ENCODE measurements at places on chromosomes 16 and 17. TPM values are rescaled to one million over a fixed set of nuclear protein-coding genes. Genes with fewer than 3 reads are reported as not detected.
A peak's percentile ranks its signal among the peaks of the same experiment; 100 is the strongest.

The CHST6 gene
- 0.97 TPM for total RNA-seq

The CCR7 gene
- total RNA-seq, result not detected

The SPNS3 gene
- 0.22 TPM for total RNA-seq

The ZFP3 gene
- total RNA-seq, result 11.6 TPM

The MPV17L gene
- 6.7 TPM for total RNA-seq

The BEAN1 gene
- 0.26 TPM for total RNA-seq

The GPR139 gene
- total RNA-seq, result not detected

The NXN gene
- total RNA-seq, result 15.4 TPM

The PIK3R6 gene
- total RNA-seq, result 0.93 TPM

DNA sequence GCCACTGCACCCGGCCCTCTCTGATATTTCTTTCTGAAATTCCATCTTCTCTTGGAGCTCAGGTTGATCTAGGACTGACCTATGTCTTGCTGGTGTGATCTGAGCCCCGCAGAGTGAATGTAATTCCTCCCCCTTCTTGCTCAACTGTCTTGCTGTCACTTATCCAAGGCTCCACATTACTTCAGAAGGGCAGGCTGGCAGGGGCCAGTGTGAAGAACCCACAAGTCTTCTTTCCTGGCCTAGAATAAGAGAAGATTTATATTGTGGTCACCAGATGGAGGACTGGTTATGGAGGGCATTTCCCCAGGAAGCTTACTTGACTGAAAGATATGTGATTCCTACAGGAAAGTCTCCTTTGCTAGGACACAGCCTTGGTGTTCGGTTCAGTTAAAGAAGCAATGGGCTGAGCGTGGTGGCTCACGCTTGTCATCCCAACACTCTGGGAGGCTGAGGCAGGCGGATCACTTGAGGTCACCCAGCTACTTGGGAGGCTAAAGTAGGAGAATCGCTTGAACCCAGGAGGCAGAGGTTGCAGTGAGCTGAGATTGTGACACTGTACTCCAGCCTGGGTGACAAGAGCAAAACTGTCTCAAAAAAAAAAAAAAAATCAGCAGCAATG lies 13.4 kb downstream of the ITGAL start:
- no peaks in the 10 kb centered on the region for H3K27me3 ChIP-seq
- no peak overlapping the region for H3K27ac ChIP-seq
- no peak for DNase-seq

DNA sequence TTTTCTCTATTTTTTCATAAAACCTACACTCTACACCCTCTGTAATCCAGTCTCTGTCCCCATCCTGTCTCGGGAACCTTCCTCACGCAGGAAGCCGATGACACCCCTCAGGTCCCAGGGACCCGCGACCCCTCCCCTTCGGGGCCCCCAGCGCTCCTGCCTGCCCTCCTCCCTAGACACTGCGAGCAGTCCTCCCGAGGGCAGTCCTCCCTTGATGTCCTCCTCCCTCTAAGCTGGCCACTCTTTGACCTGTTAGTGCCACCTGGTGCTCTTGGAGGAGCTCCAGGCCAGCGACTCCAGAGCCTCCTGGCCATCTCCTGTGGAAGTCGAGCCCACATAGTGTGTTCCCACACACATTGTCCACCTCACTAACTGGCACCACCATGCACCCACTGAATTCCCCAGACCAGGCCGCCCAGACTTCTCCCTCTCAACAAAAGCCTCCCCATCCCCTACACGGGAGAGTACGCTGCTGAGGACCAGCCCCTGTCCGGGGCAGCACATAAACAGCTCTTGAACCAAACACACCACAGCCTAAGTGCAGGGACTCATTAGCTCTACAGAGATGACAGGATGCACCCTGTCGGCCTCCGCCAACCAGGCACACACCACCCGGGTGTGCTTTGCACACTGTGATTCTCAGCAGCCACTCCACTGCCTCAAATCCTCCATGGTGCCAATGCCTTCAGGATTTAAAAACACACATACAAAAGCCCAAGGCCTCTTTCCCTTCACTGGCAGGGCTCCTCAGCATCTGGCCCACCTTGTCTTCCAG lies 9.3 kb downstream of the OSBPL7 start:
- DNase-seq, result no peak
- no peaks in the 10 kb centered on the region for H3K4me1 ChIP-seq
- no peak overlapping the region for H3K4me3 ChIP-seq
- H3K27me3 ChIP-seq, result no peaks in the 10 kb centered on the region
- no peak overlapping the region for H3K27ac ChIP-seq

DNA sequence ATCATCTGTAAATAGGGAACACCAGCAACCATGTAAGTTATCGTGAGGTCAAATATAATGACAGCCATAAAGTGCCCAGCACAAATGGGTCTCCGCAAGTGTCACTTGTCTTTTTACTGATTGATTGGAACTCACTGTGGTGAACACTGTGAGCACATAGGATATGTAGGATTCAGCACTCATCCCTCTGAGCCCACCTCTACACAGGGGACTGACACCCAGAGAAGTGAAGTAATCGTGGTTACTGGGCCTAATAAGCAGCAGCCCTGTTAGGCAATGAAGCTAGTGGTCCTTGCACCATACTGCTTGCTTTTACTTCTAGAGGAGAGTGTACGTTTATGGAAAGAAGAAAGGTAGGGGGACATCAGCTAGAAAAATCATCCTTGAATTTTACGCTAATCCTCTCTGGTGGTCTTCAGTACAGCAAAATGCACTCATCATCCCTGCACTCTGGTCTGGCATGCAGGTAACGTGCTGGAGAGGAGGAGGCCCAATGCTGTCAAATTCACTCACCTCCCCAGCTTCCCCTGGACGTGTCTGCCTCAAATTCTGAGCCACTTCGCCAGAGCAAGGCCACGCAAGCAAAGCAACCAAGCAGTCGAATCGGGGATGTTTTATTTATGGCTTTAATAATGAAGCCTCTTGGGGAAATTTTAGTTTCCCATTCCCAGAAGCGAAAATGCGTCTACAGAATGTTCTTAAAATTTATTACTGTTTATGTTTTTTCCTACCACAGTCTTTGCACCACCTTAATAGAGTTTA lies 74.7 kb downstream of the YPEL2 start:
- no peaks in the 10 kb centered on the region for H3K36me3 ChIP-seq
- no peak for DNase-seq
- H3K4me3 ChIP-seq, result no peak overlapping the region
- H3K4me1 ChIP-seq, result peaks cover 15% of the 10 kb centered on the region

GRCh38 chr16:86584726-86585721 lies 6.7 kb downstream of the FOXL1 start:
- peak overlapping the region; percentile 61 for H3K27ac ChIP-seq
- H3K27me3 ChIP-seq, result peaks cover 13% of the 10 kb centered on the region
- H3K36me3 ChIP-seq, result no peaks in the 10 kb centered on the region
- no peaks in the 10 kb centered on the region for H3K4me1 ChIP-seq
- no peak overlapping the region for H3K4me3 ChIP-seq

DNA sequence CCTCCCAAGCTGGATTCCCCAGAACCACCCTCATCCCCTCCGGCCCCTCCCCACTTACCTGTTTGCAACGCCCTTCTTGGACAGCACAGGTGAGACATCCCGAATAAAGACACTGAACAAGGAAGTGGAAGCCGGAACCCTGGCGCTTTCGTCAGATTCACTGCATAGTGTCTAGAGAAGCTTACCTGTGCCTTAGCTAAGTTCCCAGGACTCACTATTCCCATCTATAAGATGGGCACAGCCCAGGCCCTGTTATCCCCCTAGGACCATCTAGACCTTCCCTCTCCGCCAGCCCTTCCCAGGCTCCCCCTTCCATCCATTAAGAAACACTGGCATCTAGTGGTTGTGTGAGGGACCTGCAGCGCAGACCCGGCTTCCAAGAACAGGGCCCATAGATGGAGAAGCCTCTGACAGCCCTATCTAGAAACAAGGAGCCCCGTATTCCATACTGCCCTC lies 26.9 kb upstream of the RPL38 start:
- no peaks in the 10 kb centered on the region for H3K36me3 ChIP-seq
- peak; percentile 51 for DNase-seq
- H3K4me1 ChIP-seq, result no peaks in the 10 kb centered on the region
- no peak overlapping the region for H3K27ac ChIP-seq
- no peak overlapping the region for H3K4me3 ChIP-seq
- H3K27me3 ChIP-seq, result no peaks in the 10 kb centered on the region

- H3K27ac ChIP-seq, result no peak overlapping the region
- peaks cover 80% of the 10 kb centered on the region for H3K27me3 ChIP-seq
- H3K4me1 ChIP-seq, result no peaks in the 10 kb centered on the region
- DNase-seq, result no peak
- no peak overlapping the region for H3K4me3 ChIP-seq
These were observed 4.6 kb upstream of the RBFOX3 start for GRCh38 chr17:79615446-79615845.

DNA sequence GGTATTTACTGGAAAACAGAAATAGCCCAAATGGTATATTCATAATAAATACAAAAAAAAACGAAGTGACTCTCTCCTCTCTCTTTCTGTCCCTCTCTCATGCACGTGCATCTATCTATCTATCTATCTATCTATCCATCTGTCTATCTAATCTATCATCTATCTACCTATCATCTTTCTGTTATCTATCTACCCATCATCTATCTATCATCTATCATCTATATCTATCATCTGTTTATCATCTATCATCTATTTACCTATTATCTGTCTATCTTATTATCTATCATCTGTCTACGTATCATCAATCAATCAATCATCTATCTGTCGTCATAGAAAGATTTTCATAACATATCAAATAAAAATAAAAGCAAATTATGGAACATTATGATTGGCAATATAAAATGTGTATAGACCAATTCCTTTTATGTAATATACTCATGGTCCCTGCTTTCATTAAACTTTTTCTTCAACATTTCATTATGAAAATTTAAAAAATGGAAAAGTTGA lies 126.7 kb upstream of the CACNG3 start:
- H3K4me1 ChIP-seq, result no peaks in the 10 kb centered on the region
- no peak overlapping the region for H3K27ac ChIP-seq
- no peaks in the 10 kb centered on the region for H3K27me3 ChIP-seq

GRCh38 chr17:14396547-14396946 lies 95.7 kb downstream of the HS3ST3B1 start:
- no peaks in the 10 kb centered on the region for H3K27me3 ChIP-seq
- no peaks in the 10 kb centered on the region for H3K36me3 ChIP-seq
- no peak overlapping the region for H3K27ac ChIP-seq
- H3K4me3 ChIP-seq, result no peak overlapping the region
- DNase-seq, result no peak

DNA sequence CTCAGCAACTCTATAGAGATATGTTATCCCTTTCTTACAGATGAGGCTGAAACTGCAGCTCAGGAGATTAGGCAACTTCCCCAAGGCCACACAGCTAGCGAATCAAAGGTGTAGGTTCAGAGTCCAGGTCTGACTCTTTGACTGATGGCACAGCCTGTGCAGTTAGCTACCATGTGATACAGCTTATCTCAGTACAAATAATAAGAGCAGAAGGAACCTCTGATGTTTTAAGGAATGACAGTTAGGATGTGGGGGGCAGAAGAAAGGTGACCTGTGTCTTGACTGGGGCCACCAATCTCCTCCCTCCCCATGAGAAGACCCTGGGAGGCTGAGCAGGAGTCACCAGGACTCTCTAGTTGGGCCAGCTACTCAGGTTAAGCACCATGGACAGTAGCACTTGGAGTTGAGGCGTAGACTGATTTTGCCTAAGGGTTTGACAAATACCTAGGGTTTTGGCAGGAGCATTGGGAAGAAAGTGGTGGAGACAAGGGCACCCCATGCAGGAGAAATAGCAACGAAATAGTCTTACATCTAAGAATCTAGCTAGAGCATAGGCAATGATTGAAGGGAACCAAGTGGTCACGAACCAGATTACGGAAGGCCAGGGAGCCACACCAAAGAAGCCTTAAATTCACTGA lies 22.8 kb upstream of the ACSM2B start:
- H3K27me3 ChIP-seq, result no peaks in the 10 kb centered on the region
- no peak for DNase-seq
- H3K4me1 ChIP-seq, result no peaks in the 10 kb centered on the region
- H3K27ac ChIP-seq, result no peak overlapping the region
- no peak overlapping the region for H3K4me3 ChIP-seq

GRCh38 chr17:27620721-27621120 lies 10.3 kb upstream of the LGALS9 start:
- no peak for DNase-seq
- no peak overlapping the region for H3K4me3 ChIP-seq
- no peaks in the 10 kb centered on the region for H3K27me3 ChIP-seq
- no peaks in the 10 kb centered on the region for H3K4me1 ChIP-seq
- no peaks in the 10 kb centered on the region for H3K36me3 ChIP-seq
- H3K27ac ChIP-seq, result no peak overlapping the region

- H3K27ac ChIP-seq, result no peak overlapping the region
- no peak overlapping the region for H3K4me3 ChIP-seq
- H3K36me3 ChIP-seq, result no peaks in the 10 kb centered on the region
- peaks cover 40% of the 10 kb centered on the region for H3K27me3 ChIP-seq
- H3K4me1 ChIP-seq, result peaks cover 5% of the 10 kb centered on the region
These were observed 2.4 kb downstream of the SYNGR3 start for GRCh38 chr16:1991948-1992703.

DNA sequence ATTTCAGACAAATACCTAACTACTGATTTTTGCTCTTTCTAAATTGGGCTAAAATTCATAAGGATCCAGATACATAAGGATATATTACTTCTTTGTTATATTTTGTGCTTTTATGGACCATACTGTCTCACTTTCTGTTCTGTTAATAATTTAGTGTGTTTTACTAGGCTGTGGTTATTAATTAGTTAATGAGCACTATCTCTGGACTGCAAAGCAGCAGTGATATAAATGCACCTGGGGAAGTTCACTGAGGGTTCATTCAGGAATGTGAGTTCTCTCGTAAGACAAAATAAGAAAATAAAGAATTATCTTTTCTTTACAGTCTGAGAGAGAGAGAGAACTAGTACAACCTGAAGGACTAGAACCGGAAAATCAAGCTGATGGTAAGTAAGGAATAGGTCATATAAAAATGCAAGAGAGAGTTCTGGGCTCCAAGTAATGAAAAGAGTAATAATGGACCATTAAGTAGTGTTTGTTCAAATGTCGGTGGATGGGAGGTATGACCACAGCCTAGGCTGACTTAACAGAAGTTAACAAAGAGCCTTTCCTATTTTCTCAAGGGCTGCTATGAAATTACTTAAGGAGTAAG lies 55.6 kb downstream of the IKZF3 start:
- peaks cover 21% of the 10 kb centered on the region for H3K27me3 ChIP-seq
- no peak overlapping the region for H3K4me3 ChIP-seq
- H3K36me3 ChIP-seq, result no peaks in the 10 kb centered on the region

- DNase-seq, result no peak
- H3K27me3 ChIP-seq, result no peaks in the 10 kb centered on the region
- no peak overlapping the region for H3K27ac ChIP-seq
- no peaks in the 10 kb centered on the region for H3K36me3 ChIP-seq
These were observed 439.5 kb downstream of the WWOX start for GRCh38 chr16:78538919-78539318.

DNA sequence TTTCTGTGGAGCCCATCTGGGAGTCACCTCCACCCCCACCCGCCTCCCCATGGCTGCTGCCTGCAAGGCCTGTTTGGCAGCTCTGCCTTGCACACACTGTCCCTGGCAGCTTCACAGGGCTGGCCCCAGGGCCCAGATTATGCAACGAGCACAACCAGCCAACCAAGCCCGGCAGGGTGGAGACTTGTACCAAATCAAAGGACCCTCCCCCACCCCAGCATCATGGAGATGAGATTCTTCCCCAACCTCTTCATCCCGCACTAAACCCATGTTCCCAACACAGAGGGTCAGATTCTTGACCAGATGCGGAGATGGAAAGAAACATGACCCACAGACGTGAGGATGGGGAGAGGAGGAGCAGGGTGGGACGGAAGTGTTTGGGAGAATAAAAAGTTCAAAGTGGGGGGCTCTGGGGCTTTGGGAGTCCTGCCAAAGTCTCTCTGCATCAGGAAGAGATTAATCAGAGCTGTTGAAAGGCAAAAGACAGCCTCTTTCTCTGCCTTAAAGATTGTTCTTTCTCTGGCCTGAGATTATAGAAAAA lies 3.8 kb downstream of the SMARCD2 start:
- no peaks in the 10 kb centered on the region for H3K27me3 ChIP-seq
- no peak overlapping the region for H3K4me3 ChIP-seq
- H3K27ac ChIP-seq, result peak overlapping the region; percentile 75
- H3K36me3 ChIP-seq, result peaks cover 4% of the 10 kb centered on the region
- peak; percentile 90 for DNase-seq

Measured in heart right ventricle (tissue), 16 donors.